ENCODE measurements at places on chromosomes 13 and 19.

DNA sequence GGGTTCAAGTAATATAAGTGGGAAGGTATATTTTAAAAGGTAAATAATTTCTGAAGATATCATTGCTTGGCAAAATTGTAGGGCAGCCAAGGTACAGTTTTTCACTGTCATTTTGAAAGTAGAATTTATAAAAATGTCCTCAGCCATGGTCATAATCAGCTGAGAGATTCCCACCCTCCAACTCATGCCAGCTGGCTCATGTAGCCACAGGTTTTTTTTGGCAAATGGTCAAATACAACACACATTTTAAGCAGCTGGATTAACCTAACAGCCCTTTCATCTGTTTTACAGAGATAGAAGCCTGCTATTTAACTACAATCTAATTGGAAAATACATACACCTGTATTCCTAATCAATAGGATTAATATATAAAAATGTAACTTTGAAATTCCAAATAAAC is 619.2 kb upstream of the SGCG start:
- no peak for DNase-seq

- DNase-seq: no peak
Observed at GRCh38 chr13:94583926-94584325, 12.0 kb downstream of the TGDS start.

DNA sequence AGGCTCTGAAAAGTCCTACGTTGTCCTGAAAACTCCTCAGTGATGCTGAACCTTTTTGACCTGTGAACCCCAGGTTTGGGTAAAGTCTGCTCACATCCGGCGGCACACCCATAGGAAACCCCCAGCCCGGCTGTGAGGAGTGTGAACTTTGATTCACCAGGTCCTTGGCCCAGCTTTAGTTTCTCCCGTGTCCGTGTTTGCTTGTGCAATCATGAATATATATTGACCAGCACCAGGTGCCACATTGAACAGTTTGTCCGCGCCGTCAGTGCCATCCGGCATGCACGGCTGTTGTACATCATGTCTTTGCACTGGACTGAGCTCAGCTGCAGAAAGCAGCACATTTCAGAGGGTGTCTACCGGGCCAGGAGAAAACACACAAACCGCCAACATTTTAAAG is 45.3 kb downstream of the NFIC start:
- DNase-seq: no peak

GRCh38 chr13:87042946-87043345 is 628.2 kb upstream of the SLITRK5 start:
- DNase-seq: no peak

GRCh38 chr13:24033527-24034302 is 126.8 kb upstream of the SPATA13 start:
- DNase-seq: no peak

DNA sequence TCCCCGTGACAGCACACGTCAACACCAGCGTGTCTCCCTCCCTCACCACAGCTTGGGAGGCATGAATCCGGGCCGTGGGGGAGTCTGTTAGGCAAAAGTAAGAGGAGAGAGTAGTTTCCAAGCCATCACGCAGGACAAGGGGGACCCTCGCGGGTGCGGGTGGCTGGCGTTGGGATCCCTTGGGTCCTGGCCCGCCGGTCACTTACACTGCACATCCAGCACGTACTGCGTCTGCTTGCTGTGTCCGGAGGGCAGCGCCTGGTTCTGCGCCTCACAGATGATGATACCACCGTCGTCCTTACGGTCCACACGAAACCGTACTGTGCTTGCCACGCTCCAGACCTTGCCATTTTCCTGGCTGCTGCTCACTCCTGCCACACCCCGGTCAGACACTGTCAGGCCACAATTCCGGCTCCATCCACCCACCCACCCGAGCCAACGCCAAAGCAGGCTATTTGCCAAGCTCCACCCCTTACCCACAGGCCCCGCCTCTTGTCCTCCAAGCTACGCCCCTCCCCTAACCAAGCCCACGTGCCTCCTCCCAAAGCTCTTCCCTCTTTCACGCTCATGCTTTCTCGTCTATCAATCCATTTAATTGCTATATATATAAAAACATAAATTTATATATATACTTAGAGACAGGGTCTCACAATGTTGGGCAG is 6.6 kb upstream of the ZNF428 start:
- DNase-seq: no peak

DNA sequence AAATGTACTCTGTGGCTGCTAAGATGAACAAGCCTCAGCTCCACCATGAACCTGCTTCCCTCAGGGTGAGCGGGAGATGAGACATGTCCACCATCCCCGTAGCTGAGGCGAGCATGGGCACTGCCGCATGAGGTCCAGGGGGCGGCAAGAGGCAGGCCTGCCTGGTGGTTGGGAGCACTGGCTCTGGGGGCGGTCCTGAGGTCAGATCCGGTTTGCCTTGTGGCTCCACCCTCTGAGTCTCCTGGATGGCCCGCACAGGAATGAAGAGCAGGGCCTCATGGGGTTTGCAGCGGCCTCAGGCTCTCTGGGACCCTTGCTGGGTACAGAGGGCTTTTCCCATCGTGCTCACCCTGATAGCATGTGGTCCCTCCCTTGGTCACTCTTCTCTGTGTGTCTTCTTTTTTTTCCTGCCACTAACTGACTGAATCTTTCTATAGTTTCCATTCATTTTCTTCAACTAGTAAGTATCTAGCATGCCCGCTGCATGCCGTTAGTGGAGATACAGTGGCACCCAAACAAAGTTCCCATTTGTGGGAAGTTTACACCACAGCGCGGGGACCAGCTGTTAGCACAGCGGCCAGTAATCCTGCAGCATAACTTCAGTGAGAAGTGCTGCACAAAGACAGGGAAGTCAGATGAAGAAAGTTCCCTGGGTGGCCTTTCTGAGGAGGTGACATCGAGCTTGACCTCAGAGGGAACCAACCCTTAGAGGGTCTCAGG is 37.3 kb downstream of the CAPN12 start:
- DNase-seq: no peak

- DNase-seq: no peak
Observed at GRCh38 chr13:21567714-21568113, 36.3 kb downstream of the MICU2 start.

- DNase-seq: peak; percentile 13
Observed at GRCh38 chr19:7482584-7483439, 6.0 kb downstream of the PEX11G start.

GRCh38 chr19:8251025-8251472 is 41.9 kb downstream of the CERS4 start:
- DNase-seq: no peak

- DNase-seq: no peak
Observed at GRCh38 chr13:72437458-72437857, 290.0 kb downstream of the MZT1 start.

DNA sequence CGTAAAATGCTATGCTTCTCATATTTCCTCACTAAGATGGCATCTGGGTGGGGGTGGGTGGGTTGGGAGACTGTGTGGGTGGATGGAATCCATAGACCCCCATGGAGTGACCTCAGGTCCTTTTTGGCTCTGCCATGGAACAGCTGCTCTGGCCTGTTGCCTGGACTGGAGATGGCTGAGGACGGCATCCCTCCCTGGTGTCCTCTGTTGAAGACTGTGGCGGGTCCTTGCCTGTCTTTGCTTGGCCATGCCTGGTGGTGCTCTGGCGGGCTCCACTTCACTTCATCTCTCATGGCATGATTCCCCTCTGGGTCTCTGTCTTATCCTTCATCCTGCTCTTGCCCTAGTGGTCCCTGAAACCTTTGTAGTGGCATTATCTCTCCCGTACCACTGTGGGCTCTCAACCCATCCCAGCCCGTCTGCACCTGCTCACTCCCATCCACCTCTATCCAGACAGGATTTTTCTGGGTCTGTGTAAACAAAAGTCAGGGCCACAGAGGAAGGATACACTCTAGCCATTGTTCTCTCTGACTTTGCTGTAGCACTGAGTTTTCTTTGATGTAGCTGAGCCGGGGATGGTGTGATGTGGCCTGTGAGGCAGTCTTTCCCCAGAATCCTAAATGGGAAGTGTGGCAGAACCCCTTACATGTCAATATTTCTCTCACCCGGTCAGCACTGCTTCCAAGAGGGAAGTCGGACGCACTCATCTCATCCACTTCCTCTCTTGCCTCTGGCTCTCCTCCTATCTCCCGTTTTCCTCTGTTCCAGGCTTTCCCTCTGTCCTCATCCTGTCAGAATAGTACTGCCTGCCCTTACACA is 36.1 kb downstream of the WDFY2 start:
- DNase-seq: no peak

DNA sequence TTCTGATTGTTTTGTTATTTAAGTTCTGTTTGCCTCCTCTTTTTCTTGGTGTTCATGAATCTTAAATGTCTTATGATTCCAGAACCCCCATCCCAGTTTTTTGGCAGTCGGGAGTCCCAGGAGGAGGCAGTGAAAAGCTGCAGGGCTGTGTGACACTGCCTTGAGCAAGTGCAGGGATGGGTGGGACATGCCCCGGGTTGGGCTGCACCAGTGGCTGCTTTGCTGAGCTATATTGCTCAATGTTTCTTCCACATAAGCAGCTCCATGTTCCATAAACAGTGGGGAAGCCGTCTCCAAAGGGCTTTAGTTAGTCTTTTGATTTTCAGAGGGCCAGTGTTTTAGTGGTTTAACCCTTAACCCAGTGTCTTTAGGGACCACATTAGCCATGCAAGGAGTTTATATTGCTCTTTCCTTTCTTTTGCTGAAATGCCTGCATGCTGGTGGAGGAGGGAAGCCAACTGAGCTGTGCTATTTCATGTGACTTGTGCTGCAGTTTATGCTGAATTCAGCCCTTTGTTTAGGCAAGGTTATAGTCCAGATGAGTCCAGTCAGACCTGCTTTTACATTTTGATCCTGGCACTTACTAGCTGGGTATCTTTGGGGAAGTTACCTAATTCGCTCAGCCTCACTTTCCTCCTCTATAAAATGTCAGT is 13.1 kb downstream of the ATP8A2 start:
- DNase-seq: no peak

DNA sequence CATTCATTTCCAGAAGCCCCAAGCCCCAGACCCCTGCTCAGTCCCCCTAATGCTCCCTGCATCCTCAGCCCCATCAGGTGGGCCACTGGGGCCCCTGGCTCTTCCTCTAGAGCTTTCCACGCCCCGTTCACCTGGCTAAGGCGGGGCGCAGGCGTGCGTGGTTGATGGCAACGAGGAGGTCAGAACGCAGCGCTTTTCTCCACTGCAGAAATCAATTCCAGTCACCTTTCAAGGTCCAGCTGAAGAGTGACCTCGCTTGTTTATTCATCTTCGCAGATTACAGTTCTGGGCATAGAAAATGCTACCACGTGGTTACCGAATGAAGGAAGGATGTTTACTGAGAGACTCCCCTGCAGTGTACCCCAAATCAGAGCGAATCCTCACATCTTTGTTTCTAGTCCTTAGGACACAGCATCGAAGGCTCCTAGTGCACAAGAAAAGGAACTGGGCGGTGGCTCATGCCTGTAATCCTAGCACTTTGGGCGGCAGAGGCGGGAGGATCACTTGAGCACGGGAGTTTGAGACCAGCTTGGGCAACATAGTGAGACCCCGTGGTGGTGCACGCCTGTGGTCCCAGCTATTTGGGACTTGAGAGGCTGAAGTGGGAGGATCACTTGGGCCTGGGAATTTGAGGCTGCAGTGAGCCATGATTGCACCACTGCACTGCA is 828 bp upstream of the PBX4 start:
- DNase-seq: no peak

DNA sequence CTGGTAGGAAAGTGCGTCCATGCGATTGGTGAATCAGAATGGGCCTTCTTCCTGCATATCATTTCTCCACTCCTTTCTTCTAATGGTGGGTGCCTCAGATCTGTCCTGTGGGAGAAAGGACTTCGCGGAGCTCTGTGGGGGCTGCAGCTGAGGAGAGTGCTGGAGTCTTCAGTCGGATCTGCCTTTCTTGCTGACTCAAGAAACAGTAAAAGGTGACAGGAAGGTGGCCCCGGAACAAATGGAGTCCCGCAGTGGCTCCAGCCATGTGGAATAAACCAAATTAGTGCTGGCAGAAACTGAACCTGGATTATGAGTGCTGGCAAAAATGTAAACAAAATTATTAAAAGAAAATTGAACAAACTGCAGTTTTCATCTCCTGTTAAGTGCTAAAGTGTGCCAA is 15.1 kb upstream of the GAS6 start:
- no peak for DNase-seq

- no peak for DNase-seq
Observed at GRCh38 chr19:15776991-15777970, 10.2 kb upstream of the OR10H5 start.

GRCh38 chr13:79886601-79887000 is 405.6 kb downstream of the NDFIP2 start:
- no peak for DNase-seq

DNA sequence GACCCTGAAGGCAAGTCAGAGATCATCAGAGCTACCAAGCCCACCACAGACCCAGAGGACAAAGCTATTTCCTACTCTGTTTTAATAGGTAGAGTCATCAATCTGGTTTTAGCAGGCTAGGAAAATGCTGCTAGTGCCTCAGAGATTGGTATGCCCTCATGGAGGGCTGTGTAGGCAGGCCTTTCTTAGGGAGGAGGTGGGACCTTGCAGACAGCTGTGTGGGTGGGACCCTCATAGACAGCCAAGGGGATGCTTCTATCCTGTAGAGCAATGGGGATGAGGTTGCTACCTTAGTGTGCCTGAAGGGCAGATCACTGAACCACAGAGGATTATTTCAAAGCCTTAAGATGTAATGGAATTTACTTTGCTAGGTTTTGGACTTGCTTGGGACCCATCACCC is 534.9 kb upstream of the KLF12 start:
- DNase-seq: no peak

DNA sequence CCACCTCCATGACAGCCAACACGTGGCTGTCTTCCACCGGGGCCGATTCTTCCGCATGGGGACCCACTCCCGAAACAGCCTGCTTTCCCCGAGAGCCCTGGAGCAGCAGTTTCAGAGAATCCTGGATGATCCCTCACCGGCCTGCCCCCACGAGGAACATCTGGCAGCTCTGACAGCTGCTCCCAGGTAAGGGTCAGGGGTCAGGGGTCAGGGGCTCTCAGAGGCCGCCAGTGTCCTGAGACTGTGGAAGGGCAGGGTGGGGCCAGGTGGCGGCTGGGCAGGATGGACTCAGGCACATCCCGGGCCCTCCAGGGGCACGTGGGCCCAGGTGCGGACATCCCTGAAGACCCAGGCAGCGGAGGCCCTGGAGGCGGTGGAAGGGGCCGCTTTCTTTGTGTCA is 15.0 kb downstream of the CPT1C start:
- DNase-seq: no peak

DNA sequence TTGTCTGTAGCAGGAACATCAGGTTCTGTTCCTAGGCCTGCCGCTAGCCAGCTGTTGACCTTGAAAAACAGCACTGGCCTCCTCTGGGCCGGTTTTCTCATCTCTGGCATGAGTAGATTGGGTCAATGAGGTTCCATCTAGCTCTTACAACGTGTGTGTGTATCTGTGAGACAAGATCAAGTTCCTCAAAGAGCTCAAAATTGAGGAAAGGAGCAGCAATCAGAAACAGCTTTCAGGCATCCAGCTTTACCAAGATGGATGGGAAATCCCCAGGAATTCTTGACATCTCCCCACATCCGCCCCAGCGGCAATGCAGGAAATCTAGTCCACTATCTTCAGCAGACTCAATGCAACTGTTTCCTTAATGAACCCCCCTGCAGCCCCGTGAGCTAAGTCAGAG is 4.9 kb downstream of the FLT1 start:
- no peak for DNase-seq

- DNase-seq: no peak
Observed at GRCh38 chr13:45878966-45879365, 27.4 kb upstream of the SIAH3 start.

GRCh38 chr13:27372896-27373295 is 51.5 kb upstream of the GTF3A start:
- no peak for DNase-seq

- DNase-seq: no peak
Observed at GRCh38 chr13:47317356-47317755, 420.5 kb upstream of the HTR2A start.

GRCh38 chr19:2013683-2013961 is 1.9 kb downstream of the BTBD2 start:
- no peak for DNase-seq

Data from activated naive CD4-positive, alpha-beta T cell (primary cell).